NCI-H526 (cell line): ENCODE measurements at places on chromosomes 1 and 21.

- no peak for DNase-seq
Observed at GRCh38 chr1:172951730-172952365, 98.9 kb downstream of the TNFSF18 start.

GRCh38 chr1:30732277-30732996 is 9.1 kb upstream of the MATN1 start:
- DNase-seq: no peak

- DNase-seq: no peak
Observed at GRCh38 chr1:42820813-42821212, 3.6 kb upstream of the SVBP start.

GRCh38 chr1:40030528-40031135 is 9.9 kb upstream of the CAP1 start:
- DNase-seq: no peak
